CD4-positive, alpha-beta T cell treated with Interleukin-4 for 1 hour (primary cell): ENCODE measurements at places on chromosomes 13 and 19.
A peak's percentile ranks its signal among the peaks of the same experiment; 100 is the strongest.

GRCh38 chr13:99044764-99045163, 66.9 kb upstream of the DOCK9 start:
- DNase-seq: no peak

DNA sequence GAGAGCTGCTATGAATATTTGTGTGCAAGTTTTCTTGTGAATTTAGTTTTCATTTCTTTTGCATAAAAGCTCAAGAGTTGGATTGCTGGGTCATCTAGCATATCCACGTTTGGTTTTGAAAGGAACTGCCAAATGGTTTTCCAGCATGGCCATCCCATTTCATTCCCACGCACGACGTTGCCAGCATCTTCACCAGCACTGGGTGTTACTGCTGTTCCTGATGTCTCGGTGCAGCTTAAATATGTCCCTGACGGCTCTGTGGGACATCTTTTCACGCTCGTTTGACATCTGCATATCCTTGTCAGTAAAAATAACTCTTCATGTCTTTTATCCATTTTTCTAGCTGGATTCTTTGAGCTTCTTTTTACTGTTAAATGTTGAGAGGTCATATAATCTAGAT, 123.7 kb downstream of the ATP11A start:
- no peak for DNase-seq

- DNase-seq: no peak
Measured at GRCh38 chr13:97275776-97276501, 53.8 kb downstream of the MBNL2 start.

- DNase-seq: no peak
Measured at GRCh38 chr19:36244066-36244465, 29.2 kb downstream of the ZNF146 start.

DNA sequence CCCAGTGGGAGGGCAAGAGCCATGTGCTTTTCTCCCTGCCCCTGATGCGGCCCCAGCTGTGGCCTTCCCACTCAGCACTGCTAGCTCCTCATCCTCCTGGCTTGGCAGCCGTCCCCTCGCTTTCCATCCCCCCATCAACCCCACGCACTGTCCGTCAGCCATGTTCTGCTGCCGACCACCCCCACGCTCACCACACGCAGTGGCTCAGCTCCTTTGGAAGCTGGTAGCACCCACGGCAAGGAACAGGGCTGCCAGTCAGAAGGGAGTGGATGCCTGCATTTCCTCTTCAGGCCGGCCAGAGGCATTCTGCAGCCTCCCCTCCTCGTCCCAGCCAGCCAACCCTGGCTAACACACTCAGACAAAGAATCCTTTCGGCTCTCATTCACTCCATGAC, 6.3 kb downstream of the CALM3 start:
- DNase-seq: no peak

DNA sequence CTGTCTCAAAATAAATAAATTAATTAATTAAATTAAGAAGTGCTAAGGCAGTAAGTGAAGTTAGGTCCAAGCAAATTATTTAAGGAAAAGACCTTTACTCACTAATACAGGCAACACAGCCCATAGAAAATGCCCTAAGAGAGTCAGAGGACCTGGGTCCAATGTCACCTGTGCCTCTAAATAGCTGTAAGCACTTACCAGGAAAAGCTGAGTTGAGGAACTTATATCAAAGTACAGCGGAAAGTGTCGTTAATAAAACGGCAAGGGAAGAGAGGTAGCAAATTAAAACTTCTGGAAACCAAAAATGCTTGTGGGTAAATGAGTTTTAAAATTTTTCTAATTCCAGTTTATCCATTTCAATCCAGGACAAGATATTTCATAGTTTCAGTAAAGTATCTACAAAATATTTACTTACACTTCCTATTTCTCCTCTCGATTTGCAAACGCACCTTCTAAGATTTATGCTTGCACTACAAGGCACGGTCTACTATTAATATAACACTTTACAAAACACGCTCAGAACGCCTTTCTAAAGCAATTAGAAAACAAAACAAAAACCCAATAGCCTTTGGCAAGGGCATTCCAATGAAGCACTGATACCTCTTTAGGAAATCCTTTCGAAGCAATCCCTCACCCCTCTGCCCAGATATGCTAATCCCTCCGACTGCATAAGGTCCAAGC, 963 bp downstream of the VPS36 start:
- DNase-seq: no peak

DNA sequence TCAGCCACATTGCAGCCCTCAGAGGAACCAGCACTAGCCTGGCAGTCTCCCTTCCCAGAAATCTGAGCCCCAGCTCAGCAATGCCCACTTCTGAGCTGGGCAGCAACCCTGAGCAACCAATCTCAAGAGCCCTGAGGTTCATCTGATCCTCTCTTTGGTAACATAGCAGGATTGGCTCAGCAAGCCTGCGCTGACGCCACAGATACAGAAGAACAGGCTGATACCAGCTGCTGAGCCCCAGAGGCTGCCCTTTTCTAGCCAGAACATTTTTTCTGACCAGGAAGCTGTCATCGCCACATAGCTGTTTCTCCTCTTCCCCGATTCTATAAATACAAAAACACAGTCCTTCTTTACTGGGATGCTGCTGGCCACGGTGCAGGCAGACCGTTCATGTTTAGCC, 59.8 kb downstream of the TRPM4 start:
- no peak for DNase-seq

DNA sequence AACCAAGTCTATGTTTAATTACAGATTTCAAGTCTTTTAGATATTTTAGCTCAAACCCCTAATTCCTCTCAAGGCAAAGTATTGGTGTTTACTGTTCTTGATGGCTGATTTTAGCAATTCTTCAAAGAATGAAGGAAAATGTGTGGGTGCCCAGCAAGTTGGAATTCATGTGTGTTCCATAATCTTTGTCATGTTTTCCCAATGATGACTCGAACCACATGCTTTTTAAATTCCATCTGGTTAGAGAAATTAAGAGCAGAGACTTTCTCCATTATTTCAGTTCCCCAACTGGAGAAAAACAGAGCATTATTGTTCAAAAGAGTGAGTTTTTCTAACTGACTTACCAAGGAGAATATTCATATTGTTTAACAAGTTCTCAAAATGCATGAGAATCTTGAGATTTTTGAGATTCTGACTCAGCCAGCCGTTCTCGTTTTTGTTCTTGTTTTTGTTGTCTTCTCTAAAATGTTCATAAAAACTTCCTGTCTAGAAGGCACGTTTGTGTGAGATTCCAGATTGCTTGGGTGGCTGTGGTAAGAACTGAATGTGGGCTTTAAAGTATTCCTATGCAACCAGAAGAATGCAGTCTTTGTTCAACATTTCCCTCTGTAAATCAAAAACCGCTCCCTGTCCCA, 404.7 kb downstream of the IRS2 start:
- no peak for DNase-seq

DNA sequence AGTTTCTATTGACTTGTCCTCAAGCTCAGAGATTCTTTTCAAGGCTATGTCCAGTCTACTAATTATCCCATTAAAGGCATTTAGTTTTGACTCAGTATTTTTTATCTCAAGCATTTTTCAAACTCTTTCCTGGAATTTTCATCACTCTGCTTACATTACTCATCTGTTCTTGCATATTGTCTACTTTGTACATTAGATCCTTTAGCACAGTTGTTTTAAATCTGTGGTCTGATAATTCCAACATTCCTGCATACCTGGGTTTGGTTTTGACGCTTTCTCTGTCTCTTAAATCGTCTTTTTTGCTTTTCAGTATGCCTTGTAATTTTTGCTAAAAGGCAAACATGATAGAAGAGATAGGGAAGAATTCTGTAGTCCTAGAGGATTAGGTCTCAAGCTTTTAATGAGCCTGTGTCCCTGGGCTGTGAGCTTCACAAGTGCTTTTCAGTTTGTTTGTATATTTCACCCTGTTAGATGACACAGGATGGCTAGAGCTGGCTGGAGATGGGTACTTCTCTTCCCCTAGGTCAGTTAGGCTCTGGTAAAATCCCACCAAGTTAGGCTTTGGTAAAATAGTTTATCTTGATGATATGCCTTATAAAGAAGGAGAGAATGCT, 46.1 kb upstream of the GPC6 start:
- DNase-seq: no peak

DNA sequence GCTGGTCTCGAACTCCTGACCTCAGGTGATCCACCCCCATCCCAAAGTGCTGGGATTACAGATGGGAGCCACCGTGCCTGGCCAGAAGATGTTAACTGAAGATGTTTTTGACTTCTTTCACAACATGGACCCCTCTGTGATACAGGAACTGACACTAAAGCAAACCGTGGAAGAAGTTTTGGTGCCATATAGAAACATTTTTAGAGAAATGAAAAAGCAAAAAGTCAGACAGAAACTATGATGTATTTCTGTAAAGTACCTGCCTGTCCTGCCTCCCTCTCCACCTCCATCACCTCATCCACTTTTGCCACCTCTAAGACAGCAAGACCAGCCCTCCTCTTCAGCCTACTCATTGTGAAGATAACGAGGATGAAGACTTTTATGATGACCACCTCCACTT, 11.3 kb downstream of the FBXO27 start:
- no peak for DNase-seq

DNA sequence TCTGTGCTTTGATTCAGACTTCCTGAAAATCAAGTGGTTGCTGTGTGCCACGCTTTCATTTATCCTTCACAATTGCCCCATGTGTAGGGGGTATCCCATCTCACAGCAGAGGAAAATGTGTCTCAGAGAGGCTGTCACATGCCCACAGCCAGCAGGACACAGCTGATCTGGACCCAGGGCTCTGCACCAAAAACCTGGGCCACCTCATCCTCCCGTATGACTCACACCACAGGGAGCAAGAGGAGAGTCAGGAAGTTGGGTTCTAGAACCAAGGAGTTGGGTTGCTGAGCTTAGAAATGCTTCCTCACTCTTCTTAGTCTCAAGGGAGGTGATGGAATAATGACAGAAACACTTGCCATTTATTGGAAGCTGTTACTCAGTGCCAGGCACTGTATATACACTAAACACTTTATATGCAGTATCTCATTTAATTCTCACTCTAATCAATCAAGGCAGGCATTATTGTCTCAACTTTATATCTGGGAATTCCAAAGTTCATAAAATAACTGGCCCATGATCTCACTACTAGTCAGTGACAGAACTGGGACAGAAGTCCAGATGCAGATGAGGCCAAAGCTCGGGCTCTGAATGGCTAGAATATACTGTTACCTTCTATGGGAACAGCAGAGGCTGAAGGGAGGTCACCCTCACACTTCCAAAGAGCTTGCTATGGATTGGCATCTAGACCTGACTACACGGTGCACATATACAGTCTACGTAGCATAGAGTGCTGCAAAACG, 47.7 kb upstream of the ATP12A start:
- no peak for DNase-seq

GRCh38 chr19:39871886-39872866, 26.0 kb upstream of the FBL start:
- DNase-seq: no peak

GRCh38 chr13:80338781-80339562, 2.0 kb downstream of the SPRY2 start:
- DNase-seq: peak; percentile 31

DNA sequence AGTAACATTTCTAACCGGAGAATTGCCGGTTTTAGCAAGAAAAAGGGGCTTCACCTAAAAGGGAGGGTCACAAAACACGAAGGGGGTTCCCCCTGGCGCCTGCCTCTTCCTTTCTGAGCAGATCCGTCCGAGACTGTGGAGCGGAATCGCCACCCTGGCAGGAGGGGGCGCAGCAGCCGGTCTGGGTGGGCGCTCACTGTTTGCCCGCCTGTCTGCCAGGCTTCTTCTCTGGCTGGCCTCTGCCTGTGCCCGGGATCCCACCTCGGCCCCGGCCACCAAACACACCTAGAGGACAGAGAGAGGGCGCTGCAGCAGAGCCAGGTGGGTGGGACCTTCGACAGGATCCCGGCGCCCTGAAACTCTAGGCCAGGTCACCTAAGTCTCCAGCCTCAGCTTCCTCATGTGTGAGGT, 15.6 kb downstream of the LSM4 start:
- DNase-seq: peak; percentile 70

DNA sequence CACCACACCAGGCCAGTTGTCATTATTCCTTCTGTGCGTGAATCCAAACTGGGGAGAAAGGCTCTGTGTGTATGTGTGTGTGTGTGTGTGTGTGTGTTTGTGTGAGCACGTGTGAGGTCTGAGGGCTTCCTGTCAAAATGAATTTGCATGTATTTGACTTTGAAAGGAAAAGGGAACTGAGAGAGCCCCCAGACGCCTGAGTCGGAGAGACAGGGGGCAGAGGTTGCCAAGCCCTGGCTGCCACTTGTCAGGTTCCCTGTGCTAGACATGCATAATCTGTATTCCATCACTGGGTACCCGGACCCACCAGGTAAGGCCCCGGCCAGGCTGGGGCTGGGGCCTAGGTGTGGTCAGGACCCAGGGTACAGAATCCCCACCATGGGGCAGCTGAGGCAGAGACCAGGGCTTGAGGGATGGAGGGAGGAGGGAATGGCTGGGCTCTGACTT, at the start of gene CLEC17A:
Gene CLEC17A (plus strand): TSS at position 191 of the 447 bp plus-strand sequence. CDS start 77 bp downstream, at position 268.
- DNase-seq: no peak

DNA sequence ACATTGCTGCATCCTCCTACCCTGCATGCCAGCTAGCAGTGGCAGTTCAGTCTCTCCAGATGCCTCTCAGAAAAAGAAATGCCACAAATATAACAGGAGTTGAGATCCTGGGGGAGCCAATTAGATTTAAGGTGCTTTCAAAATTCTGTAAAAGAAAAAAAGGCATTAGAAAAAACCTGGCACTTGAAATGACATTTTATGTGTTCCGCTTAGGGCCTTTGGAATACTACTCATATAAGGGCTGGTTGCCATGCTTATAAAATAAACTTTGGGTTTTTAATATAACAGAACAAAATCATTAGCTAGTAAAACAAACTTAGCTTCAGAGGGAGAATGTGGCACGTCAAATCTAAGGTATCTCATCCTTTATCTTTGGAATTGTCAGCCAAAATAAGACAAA, 104.1 kb downstream of the ENOX1 start:
- no peak for DNase-seq

GRCh38 chr19:31504221-31504620, 155.0 kb upstream of the TSHZ3 start:
- no peak for DNase-seq

GRCh38 chr19:47885067-47885463, 1.1 kb downstream of the SULT2A1 start:
- no peak for DNase-seq

- DNase-seq: no peak
Measured at GRCh38 chr13:41387576-41387975, 69.8 kb upstream of the RGCC start.
